ENCODE measurements at places on chromosomes 3 and 15.

- DNase-seq = no peak
Observed at GRCh38 chr15:27260523-27260922, 289.5 kb downstream of the GABRG3 start.

DNA sequence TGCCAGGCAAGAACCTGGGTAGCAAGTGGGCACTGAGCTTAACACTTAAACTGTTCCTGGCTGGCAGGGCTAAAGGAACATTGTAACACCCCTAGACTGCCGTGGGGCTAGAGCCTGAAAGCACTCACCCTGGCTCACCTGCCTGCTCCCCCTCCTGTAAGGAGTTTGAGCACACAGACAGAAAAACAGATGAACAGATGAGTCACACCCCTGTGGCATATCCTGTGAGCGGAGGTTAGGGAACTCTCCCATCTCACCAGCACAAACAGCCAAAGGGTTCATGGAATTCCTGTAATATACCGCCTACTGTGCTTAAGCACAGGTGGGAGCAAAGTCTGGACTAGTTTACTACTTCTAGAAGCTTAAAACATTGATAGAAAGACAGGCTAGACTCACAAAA, 300.1 kb downstream of the ROBO1 start:
- DNase-seq = no peak

DNA sequence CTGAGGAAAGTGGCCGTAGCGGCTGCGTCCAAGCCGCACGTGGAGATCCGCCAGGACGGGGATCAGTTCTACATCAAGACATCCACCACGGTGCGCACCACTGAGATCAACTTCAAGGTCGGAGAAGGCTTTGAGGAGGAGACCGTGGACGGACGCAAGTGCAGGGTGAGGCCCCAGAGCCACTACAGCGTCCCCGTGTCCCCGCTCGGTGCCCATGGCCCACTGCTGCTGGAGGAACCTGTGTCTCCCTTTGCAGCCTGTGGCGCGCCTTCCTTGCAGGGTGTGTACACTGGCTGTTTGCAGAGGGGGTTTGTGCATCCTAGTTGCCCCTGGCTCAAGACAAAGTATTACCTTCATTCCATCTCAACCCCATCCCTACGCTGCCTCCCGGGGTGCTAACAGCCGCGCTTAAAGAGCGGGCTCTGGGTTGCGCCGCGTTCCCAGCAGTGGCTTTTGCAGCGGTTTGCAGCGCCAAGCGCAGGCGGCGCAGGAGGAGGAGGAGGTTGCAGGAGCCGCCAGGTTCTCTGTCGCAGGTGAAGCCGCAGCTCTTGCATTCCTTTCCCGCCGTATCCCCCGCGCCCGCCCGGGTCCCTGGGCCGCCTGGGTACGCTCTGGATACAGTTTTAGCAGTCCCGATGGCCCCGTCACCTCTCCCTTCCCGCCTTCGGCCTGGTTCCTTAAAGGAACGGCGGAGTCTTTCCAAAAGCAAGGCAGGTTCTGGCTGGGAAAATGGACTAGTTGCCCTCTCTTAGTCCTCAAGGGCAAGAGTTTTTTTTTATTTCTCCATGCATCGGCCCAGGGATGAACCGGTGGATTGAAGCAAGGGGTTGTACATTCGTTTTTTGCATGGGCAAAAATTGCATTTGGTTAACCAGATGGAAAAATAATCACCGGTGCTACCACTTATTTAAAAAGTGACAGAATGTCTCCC, 1.2 kb downstream of the CRABP1 start:
- no peak for DNase-seq

- no peak for DNase-seq
Observed at GRCh38 chr3:128448491-128448890, 18.2 kb downstream of the DNAJB8 start.

DNA sequence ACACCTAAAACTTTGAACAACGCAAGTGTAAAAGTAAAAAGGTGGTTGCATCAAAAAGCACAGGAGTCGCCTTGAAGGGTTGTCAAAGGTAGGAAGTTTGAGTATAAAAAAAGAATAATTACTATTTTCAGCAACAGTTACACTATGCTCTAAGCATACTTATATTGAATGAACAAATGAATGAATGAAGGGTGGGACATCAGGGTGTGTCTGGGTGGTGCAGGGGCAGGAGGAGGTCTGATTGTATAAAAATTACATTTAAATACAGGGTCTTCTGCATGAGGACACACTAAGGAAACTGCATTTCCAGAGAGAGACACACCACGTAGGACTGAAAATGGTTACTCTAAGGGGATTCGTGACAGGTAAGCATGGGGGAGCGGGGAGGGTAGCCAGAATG, at the start of gene ARGFX:
ARGFX (plus strand) TSS at position 301 of the 400 bp plus-strand sequence. CDS start 2,765 bp downstream, outside the sequence.
- DNase-seq = no peak

GRCh38 chr15:48222627-48223026, 16.5 kb downstream of the SLC12A1 start:
- DNase-seq = no peak

DNA sequence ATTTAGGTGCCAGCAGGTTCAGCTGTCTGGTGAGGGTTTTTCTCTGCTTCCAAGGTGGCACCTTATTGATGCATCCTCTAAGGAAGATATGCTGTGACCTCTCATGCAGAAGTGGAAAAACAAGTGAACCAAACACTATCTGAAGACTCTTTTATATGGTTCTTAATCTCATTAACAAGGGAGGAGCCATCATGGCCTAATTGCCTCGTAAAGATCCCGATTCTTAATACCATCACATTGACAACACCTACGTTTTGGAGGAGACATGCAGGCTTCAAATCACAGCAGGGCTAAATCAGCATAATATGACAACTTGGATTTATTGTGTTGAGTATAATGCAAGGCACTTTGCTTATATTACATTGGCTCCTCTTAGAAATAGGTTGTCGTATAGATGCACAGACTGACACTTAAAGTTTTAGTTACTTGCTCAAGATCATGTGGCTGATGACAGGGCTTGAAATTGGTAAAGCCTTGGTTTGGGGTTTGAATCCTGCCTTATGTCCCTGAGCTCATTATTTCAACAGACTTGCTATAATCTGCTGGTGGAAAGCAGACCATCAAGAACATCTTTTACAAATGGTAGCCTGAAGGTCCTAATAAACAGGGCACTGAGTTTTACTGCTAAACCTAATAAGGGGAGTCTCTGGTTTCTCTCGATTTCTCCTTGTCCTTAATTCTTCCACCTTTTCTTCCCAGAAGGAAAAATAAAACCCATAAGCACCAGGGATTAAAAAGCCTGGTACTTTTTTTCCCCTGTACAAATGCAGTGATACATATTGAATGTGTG, 88.2 kb downstream of the PTPRG start:
- no peak for DNase-seq

GRCh38 chr3:149909923-149910322, 60.8 kb downstream of the PFN2 start:
- no peak for DNase-seq

- peak; percentile 26 for DNase-seq
Observed at GRCh38 chr3:188316021-188316722, 162.2 kb downstream of the LPP start.

DNA sequence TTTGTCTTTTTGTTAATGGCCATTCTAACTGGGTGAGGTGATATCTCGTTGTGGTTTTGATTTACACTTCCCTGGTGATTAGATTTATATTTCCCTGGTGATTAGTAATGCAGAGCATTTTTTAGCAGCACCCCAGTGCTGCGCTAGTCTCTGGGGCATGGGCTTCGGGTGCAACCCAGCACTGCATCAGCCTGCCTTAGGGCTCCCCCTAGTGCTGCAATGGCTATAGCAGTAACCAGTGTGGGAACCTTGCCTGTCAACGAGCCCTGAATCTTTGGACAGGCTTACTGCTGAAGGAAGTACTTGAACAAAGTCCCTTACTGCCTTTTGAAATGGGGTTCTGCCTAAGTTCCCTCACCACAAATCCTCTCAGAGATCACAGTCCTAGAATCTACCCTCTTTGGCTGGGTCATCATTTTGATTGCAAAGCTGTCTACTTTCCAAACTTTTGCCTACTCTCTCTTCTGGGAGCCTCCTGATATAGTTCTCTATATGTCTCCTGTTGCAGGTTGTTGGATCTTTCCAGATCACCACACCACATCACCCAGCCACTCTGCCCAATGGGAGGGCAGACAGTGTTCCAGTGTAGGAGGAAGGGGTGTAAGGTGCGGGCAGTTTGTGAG, 79.2 kb upstream of the CCNL1 start:
- peak; percentile 62 for DNase-seq

- no peak for DNase-seq
Observed at GRCh38 chr3:53705024-53705745, 141.0 kb downstream of the CHDH start.

DNA sequence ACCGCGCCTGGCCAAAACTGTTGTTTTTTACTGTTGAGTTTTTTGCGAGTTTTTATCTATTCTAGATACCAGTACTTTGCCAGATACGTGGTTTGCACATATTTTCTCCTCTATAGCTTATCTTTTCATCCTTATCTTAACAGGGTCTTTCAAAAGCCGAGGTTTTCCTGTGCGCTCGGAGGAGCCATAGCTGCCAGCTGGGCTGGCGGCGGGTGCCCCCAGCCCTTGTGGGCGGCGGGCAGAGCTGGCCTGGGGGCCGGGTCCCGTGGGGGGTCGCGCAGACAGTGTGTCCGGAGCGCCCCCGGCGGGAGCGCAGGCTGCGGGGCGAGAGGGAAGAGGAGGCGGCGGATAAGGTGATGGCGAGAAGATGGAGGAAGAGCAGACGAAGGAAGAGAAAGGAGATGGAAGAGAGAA, 11.1 kb upstream of the EIF4A2 start:
- DNase-seq = peak; percentile 35

DNA sequence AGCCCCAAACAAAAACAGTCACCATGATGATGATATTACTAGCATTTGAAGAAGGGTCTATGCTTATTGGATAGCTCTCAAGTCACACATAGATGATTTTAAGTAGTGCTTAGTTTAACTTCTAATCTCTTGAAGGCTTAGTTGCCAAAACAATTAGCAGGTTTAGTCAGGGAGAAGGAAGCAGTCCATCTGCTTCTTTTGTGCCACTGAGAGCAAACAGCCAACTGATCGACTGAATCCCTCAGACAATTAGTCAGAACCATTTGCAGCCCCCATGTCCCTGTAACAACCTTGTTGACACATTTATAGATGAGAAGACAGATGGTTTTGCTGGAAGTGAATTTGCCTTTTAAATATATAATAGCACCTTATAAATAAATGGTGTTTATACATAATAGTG, 585.1 kb upstream of the SUCLG2 start:
- DNase-seq = no peak

GRCh38 chr3:186590580-186591295, 20.2 kb downstream of the DNAJB11 start:
- no peak for DNase-seq

DNA sequence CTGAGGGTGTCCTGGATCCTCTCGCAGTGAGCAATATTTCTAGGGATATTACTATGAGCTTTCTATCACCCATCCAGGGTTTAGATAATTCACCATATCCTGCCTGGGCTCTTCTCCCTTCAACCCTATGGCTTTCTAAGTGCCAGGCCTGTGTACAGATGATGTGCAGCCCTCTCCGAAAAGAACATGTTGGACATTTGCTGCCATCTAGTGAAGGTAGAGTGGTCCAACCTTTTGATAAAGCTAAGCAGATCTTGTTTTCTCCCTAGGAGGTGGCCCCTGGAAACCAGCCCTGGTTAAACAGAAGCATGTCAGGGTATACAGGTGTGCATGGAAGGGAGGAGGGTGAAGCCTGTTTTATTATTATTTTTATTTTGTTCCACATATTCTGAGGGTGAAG, 27.9 kb upstream of the SCN10A start:
- DNase-seq = peak; percentile 48

- DNase-seq = no peak
Observed at GRCh38 chr3:190016966-190017365, 103.7 kb downstream of the P3H2 start.

DNA sequence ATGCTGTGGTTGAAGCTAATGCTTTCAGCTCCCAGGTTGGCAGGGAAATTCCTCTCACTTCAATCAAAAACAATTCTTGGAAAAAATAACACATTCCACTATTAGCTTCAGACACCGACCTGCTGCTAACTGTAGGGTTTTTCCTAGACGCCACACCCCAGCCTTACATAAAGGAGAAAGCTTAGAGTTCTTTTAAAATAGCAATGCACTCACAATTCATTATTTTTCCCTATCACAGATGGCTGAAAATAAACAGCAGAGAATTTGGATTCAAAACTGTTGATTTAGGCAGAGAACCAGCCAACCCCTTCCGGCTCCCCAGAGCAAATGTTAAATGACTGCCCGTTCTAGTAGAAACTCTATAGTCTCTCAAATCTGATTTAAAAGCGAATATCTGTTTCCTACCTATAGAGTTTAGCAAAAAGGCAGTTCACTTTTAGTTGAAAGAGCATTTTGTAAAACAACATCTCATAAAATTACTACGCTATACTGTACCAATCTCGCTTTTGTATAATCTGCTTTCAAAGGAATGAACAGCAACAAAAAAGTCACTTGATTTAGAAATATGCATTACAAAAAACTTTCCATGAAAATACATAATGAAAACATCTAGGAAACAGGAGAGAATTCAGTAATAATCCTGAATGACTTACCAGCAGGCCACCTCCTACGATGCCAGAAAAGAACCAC, 586 bp downstream of the TM4SF1 start:
- DNase-seq = peak; percentile 42

- DNase-seq = no peak
Observed at GRCh38 chr3:50666837-50667236, 7.9 kb upstream of the DOCK3 start.

GRCh38 chr3:20182206-20182605, 3.8 kb downstream of the SGO1 start:
- no peak for DNase-seq

DNA sequence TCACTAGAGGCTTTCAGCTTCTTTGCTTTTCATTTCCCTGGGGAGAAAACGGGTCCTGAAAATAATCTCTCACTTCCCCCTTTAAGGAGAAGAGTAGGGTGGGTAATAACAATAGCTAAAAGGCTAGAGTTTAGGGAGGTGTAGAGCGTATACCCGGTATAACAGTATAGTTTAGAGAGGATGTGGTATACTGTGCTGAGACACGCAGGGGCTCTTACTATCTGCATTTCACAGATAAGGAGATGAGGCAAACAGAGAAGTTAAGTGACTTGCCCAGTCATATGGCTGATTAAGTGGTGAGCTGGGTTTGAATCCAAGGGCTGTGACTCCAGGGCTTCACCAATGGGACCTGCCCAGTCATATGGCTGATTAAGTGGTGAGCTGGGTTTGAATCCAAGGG, 15.0 kb upstream of the KCNMB3 start:
- no peak for DNase-seq

DNA sequence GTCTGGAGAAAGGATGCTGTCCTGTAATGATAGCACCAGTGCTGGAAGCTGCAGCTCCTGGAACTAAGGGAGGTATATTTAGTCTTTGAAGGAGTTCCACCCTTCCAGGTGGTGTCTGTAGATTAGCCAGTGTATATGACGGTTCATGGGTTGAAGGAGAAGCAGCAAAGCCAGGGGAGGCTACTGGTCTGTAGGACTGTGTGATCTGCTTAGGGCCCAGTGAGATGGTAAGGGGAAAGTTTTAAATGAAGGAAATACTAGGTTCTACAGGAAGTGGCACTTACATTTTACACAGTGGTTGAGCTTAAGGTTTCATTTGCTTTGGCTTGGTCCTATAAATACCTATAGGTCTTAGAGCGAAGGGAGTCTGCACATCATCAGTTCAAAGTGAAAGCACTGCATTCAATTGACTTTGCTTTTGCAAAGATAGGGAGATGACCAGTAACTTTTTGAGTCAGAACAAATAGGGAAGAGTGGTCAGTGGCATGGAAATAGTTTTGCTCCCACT, 5.6 kb downstream of the SLC25A38 start:
- DNase-seq = no peak

- DNase-seq = peak; percentile 60
Observed at GRCh38 chr3:64048631-64049061, 25.4 kb upstream of the PSMD6 start.
